ENCODE measurements at places on chromosomes 11 and 22.

DNA sequence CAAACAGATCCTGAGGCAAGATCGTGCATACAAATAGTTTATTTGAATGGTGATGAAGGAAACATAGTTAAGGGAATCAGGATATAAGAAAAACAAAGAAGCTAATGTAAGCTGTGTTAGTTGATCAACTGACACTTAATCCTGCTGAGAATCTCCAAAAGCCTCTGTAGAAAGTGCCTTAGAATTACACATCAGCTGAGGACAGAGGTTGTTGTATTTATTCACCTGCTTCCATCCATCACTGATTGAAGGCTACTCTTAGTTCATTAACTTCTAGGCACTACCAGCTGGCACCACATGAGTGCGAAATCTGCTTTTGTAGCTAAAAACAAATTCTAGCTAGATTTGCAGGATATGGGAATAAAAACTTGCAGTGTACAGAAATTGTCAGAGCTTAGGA, 1082.0 kb upstream of the CNTN5 start:
- no peak for DNase-seq

- no peak for DNase-seq
Observed at GRCh38 chr11:119496469-119496868, 73.5 kb upstream of the THY1 start.

DNA sequence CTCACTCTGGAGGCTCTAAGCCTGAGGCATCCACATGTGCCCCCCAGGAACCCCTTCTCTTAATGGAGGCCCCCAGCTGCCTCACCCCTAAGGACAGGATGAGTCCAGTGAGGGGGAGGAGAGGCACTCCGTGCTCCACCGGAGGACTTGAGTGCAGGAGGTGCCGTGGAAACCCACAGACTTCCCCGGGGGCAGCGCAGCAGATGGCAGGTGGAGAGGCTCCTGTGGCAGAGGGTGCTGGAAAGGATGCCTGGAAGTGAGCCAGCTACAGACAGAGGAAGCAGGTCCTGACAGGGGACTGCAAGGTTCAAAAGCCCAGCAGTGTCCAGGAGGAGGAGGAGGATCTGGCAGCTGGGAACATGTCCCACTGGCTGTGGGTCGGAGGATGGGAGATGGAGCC, 1384.0 kb downstream of the TBC1D22A start:
- no peak for DNase-seq

GRCh38 chr11:62402226-62402959, 16.4 kb upstream of the SCGB1A1 start:
- no peak for DNase-seq

DNA sequence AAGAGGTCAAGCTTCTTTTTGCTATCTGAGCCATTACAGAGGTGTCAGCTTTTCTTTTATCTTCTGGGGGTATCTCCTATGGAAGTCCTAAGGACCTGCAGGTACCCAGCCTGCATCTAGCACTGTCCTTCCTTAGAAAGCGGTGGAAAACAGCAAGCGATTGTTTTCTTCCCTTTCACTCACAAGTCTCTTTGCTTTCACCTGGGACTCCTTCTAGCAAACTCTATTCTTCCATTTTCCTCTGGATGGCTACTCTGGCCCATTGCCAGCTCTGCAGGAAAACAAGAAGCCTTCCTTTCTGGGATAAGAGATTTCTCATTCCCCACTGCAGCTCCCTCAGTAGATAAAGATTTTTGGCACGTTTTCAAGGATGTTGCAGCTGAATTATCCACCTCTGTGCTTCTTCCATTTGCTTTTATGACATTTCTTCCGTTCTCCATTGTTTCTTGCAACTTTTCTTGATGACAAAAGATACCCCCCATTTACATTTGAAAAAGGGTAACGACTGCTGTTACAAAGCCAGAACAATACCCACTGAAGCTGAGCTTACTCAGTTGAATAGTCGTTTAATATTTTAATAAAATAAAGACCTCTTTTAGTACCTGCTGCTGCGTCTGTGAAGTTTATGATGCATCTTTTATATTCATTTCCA, 40.2 kb upstream of the BDNF start:
- DNase-seq = no peak

- no peak for DNase-seq
Observed at GRCh38 chr11:33187998-33188722, 26.9 kb upstream of the CSTF3 start.

GRCh38 chr11:41997844-41998401, 538.5 kb upstream of the LRRC4C start:
- no peak for DNase-seq

DNA sequence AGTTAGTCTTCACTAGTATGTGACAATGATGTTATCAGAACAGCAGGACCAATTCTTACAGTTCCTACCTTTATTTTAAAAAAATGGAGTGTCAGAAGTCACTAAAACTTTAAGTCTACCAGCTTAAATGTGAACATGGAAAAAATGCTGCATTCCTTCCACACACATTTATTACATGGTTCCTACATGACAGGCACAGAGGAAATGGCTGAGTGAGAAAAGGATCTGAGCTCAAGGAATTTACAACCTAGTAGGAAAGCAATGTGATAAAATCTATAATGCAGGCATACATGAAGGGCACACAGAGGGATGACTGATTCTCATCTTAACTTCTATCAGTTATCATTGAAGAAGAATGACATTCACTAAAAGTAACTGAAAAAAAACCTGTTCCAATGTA, 23.0 kb downstream of the CLDN25 start:
- no peak for DNase-seq

DNA sequence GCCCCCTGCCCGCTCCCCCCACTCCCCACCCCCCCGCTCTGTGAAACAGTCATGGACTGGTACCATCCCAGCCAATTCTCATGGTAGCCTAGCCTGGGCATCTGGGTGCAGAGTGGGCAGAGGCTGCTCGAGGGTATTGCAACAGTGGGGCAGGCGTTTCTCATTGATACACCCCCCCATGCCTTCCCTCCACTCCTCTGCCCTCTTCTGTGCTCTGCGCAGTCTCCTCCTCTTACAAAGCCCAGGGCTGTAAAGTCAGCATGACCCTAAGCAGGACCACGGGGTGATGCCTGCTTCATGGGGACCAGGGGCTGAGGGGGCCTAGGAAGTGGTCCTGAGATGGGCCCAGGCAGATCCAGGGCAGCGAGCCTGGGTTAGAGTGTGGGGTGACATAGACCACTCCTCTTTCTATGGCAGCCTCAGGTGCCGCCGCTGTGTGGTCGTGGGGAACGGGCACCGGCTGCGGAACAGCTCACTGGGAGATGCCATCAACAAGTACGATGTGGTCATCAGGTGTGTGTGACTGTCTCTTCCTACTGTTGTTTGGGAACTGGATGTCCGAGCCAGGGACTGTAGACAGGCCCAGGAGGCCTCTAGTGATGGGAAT, 52.3 kb downstream of the ST3GAL4 start:
- DNase-seq = no peak

DNA sequence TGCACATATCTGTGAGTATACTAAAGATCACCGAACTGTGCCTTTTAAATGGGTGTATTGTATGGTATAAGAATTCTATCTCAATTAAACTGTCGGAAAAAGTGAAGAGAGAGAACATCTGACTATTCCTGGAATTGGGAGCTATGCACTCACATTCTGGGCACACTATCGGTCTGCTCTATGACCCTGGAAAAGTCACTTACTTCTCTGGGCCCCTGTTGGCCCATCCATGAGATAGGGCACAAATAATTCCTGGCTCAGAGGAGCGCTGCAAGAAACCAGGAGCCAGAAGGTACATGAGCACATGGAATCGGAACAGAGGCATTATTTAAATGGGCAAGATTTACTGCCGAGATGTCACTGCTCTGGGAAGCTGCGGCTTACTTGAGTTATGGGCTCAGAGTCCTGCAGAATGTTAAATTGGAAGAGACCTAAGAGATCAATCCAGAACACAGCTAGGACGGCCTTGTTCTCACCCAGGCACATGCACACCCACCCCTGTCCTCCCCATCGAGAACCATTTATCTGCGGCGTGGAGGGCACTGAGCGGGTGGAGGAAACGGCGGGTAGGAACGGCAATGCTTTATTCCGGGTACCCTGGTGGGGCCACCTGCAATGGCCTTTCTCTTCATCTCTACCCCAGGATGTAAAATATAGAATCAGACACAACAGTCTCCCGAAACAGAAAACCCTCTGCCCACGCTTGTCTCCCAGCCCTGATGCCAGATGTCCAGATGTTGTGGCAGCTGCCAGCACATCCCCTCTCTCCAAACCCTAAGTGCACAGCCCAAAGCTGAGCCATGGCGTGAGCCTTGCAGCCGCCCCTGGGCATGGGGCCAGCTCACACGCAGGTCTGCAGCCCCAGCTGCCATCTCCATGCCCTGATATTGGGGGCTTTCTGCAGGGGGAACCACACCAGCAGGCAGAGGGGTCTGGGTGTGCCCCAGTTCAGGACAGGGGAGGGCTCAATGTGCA, 142.4 kb downstream of the DSCAML1 start:
- no peak for DNase-seq

- no peak for DNase-seq
Observed at GRCh38 chr11:6531267-6531752, 34.2 kb downstream of the DNHD1 start.

- DNase-seq = no peak
Observed at GRCh38 chr22:44907765-44908737, 101.8 kb downstream of the PHF21B start.

- no peak for DNase-seq
Observed at GRCh38 chr11:125903711-125904659, at the start of gene DDX25. Gene DDX25, plus strand, starts transcription at chr11:125904508. Its CDS starts 10 bp downstream, at chr11:125904518.

DNA sequence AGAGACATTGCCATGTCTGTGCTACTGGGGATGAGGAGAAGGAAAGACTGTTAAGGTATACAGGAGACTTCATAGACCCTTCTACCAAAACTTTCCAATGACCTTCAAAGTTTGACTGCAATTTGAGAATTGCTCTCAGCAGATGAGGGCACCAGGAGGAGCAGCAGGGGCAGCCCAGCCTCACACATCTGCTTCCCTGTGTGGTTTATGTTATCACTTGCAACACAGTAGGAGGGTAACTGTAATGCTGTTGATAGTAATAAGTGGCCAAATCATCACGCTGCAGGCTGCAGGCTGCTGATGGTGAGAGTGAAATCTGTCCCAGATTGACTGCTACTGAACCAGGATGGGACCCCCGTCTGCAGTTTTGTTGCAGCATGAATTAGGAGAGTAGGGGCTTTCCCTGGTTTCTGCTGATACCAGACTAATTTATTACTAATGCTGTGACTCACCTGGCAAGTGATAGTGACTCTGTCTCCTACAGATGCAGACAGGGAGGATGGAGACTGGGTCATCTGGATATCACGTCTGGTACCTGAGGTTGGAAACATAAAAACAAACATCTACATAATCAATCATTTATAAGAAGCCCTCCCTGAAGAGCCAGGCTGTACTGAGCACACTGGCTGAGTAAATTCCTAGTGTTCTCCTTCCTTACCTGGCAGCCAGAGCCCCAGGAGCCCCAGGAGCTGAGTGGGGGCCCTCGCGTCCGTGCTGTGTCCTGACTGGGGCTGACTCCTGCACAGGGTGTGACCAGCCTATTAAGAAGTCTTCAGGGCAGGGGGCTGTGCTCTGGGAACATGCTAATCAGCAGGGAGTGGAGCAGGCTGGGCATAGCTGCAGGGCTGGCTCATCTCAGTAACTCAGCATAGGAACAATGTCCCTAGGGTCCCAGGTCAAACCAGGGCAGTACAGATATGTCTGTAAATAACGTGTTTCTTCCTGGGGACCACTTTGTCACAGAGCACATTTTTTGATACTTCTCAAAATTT, 74.4 kb downstream of the GAB4 start:
- no peak for DNase-seq

DNA sequence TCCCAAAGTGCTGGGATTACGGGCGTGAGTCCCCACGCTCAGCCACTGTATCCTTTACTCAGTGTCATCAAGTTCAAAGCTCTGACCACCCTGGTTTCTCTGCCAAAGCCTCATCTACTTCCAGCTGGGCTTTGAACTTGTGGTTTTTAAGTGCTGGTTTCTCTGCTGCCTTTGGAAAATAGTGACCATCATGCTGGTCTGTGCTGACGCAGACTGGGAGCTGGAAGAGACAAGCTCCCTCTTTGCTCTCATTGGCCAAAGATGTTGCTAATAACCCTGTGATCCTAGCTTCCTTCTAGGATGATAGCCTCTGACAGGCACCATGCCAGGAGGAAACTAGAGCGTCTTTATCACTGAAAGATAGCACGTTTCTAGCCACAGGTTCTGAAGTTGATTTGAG, 62.4 kb downstream of the ALX4 start:
- no peak for DNase-seq

Data from cortex of kidney (tissue), 1 donor.